Adrenal gland (tissue), 19 donors: ENCODE measurements at places on chromosomes 2 and 18.

DNA sequence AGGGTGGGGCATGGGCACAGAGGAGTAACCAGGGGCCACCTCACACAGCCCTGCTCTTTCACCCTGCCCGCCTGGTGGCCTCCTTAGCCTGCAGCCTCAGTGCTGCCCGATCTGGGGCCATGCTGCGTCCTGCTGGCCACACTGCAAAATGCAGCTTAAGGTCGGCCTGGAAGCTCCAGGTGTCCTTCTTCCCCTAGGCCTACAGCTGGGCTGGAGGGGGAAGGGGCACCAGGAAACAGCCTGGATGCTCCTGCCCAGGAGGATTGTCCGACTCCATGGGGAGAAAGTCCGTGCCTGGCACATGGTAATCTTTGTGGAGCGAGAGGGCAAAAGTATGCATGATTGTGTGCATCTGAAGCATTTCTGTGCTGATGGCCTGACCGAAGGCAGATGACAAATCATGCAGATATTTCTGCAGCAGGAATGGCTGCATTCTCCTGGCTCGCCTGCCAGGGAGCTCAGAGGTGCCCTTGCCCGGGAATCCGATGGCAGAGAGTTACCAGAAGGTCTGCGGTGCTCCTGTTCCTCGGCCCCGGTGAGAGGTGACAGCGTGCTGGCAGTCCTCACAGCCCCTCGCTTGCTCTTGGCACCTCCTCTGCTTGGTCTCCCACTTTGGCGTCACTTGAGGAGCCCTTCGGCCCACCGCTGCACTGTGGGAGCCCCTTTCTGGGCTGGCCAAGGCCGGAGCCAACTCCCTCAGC, 12.8 kb upstream of the ALPP start:
- DNase-seq = no peak

DNA sequence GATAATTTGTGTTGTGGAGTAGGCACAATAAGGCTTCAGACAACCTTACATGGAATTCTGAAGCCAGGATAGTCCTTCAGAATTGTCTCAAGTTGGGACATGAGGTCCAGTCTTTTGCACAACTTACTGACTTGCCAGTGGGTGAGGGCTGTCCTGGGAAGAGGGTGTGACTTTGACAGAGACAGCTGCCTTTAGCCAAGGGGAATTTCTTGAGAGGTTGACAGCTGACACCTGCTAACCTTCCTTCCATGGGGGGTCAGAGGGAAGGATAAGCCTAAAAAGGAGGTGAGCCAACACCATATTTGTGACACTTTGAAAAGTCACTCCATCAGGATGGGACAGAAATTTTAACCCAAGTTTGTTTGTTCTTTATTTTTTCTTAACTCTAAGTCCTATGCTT, 907.8 kb upstream of the CRIM1 start:
- no peak for DNase-seq

DNA sequence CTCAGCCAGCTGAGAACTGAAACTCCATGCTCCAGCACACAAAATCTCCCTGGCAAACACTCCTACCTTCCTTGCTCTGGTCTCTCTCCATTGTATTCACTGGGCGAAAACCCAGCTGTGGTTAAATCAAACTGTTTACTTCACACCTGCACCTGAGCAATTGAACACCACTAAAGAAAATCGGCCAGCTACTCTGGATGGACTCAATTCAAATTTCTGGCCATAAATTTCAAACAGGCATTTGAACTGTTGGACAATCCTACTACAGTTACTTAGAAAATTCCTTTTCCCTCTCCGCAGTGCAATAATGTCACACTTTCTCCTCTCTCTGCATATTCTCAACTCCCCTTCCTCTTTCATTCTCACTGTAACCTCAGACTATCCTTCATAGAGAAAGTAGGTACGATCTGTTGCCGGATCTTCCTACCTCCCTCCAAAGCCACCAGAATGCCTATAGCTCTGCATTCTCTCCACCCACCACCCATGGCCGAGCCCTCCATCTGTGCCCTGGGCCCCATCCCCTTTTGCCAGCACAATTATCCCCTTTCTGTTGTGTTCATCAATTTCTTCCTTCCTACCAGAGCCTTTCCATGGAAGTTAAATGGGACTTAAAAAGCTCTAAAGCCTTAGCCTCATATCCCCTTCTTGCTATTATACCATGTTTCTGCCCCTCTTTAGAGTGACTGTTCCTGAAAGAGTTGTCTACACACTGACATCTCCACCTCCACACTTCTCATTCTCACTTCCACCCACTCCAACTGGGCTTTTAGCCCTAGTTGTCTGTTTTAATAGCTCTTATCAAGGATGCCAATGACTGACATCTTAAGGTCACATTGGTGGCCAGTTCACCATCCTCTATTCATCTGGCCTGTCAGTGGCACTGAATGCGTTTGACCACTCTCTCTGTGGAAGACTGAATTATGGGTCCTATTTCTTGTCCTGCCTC, 127.5 kb upstream of the SLC1A4 start:
- no peak for DNase-seq

DNA sequence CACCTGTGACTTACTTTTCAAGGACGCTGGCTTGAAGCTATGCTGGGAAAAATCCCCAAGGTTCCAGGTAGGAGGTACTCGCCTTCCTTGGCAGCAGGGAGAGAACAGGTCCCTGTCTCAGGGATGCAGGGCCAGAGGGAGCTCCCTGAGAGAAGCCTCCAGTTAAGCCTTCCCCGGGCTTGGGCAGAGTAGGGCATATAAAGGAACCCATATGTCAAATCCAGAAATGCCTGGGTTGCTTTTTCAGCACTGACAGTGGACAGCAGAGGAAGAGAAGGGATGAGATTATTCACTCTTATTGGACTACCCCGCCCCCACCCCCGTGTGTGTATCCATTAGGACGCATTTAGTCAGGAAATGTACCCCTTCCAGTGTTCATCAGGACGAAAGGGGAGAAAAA, 89.3 kb upstream of the TEX51 start:
- no peak for DNase-seq

DNA sequence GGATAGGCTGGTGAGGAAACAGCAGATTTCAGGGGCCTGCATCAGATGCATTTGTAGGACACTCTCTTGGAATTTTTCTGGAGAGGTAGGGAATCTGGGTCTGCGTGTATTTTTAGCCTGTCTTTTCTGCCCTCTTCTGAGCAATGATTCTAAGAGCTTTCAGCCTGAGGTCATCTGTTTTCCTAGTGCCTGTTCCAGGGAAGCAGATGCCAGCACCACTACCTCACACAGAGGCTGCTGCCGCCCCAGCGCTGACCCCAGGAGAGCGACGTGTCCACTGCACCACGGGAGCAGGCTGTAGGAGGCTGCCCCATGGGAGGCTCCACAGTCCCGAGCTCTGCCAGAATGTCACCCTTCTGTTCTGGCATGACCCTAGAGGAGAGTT, 316.5 kb downstream of the CYP26B1 start:
- no peak for DNase-seq

DNA sequence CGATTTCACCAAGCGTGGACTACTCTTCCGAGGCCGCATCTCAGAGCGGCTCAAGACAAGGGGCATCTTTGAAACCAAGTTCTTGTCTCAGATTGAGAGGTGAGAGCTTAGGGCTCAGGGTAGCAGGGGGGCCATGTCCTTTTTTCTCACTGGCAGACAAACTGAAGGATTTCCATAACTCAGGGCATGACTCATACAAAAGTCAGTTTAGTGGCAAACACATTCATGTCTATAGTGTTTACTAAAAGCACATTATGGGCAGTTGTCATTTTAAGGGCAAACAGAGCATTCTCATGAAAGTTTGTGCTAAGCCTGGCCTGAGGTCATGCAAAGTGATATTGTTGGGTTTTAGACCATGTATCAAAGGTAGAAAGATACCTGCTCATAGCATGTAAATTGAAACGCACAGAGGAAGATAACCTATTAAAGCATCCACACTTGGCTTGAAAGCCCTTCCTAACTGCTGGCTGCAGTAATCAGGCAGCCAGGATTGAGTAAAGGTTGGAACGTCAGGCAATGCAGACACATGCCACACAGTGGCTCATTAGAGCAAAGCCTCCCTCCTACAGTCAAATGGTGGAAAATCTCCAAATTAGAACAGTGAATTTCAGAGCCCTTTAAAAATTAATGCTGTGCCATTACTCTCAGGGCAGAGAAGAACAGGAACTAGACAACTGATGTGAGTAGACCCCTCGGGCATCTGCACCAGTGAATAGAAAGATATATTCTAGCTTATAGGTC, 54.2 kb downstream of the HK2 start:
- DNase-seq = no peak

DNA sequence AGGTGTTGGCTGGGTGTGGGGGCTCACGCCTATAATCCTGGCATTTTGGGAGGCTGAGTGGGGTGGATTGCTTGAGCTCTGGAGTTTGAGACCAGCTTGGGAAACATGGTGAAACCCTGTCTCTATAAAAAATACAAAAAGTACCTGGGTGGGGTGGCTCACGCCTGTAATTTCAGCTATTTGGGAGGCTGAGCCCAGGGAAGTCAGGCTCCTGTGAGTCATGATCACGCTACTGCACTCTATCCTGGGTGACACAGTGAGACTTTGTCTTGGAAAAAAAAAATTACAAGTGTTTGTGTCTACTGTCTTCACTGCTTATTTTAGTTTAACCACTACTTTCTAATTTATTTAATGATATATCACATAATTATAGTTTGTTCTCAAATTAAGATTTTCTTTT, 62.7 kb upstream of the DOCK10 start:
- no peak for DNase-seq

DNA sequence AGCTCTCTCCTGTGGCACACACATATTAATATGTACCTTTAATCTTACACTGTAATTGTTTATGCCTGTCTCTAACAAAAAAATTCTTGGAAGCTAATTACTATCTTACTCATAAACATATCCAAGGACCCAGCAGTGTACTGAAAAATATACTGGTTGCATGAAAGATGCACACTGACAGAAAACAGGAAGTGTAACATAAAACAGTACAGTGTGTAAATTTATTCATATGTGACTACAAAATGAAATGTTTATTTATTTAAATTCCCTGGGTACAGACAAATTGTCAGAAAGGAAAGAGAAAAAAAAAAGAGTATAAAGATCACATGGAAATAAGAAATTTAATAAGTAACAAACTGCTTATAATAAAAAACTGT, 28.5 kb downstream of the TMEM131 start:
- no peak for DNase-seq

DNA sequence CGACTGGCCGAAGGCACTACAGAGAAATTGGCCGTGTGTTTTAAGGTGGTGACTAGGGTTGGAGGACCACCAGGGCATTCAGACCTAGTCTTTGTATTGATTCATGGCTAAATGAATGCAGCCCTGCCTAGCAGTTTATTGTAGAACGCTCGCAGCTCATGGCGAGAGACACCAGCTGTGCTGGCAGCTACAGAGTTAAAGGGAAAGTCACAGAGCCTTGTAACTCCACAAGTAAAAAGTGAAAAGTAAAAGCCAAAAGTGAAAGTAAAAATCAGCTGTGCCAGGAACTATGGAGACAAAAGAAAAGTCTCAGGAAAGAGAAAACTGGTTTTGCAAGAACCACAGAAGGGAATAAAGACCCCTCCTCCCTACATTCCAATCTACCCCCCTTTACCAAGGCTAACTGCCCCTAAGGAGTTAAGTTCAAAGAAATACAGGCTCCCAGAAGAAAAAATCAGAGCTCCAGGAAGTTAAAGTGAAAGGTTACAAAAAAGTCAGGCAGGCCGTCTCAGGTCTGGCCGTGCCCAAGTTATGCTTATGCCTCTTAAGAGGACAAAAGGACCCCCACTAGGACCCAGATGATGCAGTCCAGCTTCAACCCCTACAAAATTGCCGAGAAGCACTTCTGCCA, 46.4 kb upstream of the SELENOI start:
- peak; percentile 23 for DNase-seq

GRCh38 chr2:9247786-9248185, 41.2 kb downstream of the ASAP2 start:
- peak; percentile 81 for DNase-seq

- DNase-seq = peak; percentile 62
These were observed 209.9 kb downstream of the TFCP2L1 start for GRCh38 chr2:121075006-121075551.

- peak; percentile 52 for DNase-seq
These were observed 11.8 kb upstream of the ATOH8 start for GRCh38 chr2:85741833-85742455.

DNA sequence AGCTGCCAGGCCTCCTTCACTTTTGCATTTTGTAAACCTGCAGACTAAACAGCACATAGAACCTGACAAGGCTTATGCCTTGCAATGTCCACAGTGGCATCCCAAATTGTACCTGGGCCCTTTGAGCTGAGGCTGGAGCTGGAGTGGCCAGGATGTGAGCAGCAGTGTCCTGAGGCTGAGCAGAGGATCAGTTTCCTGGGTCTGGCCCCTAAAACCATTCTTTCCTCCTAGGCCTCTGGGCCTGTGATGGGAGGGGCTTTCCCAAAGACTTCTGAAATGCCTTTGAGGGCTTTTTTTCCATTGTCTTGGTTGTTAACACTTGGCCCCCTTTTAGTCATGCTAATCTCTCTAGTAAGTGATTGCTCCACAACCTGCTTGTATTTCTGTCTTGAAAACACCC, 32.8 kb downstream of the FSIP2 start:
- DNase-seq = no peak

- no peak for DNase-seq
These were observed 137.5 kb upstream of the BARD1 start for GRCh38 chr2:214946949-214947348.
